ENCODE measurements at places on chromosomes 12 and 14.

- no peak for DNase-seq
Observed at GRCh38 chr12:66665435-66665985, 13.4 kb downstream of the GRIP1 start.

DNA sequence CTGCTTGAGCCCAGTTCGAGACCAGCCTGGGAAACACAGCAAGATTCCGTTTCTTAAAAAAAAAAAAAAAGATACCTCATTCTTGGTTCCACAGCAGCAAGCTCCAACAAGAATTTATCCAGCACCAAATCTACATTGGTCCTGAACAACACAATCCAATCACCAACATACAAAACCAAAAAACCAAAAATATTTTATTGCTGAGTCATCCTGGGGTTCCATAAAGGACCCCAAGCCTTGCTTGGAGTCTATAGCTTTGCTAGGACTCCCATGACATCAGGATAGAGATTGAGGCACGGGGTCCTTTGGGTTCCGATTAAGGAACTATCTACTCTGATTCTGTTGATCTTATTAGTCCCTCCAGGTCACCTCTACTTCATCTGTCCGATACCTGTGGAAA is 7.7 kb downstream of the OSGEP start:
- DNase-seq = no peak

DNA sequence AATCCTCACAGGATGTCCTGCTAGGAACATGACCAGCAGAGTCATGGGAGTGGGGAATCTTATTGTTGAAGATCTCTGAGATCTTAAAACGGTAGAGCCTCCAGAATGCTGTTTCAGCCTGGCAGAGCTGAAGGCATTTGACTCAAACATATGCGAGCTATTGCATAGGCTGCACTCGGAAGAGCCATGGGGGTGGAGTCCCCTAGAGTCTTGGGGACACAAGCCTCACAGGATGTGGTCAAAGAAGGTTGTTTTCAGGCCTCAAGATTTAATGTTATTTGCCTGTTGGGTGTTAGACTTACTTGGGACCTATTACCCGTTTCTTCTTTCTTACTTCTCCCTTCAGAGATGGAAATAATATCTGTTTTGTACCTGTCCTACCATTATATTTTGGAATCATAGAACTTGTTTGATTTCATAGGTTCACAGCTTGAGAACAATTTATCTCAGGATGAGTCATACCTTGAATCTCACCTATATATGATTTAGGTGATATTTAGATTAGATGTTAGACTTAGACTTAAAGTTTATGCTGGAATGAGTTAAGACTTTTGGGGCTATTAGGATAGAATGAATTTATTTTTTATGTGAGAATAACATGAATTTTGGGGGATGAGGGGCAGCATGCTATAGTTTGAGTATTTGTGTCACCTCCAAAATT is 172.2 kb upstream of the ATP2B1 start:
- no peak for DNase-seq

GRCh38 chr14:72753044-72753710 is 140.7 kb downstream of the DPF3 start:
- DNase-seq = no peak

DNA sequence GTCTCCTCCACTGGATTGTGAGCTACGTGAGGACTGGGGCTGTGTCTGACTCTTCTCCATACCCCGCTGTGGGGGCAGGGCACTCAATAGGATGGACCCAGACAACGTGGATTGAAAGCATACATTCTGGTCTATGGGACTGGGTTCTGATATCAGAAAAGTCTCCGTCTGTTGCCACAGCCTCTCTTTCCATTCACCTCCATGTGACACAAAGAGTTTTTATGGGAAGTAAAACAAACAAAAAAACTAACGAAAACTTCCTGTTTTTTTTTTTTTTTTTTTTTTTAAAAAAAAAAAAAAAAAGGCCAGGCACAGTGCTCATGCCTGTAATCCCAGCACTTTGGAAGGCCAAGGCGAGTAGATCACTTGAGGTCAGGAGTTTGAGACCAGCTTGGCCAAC is 44.7 kb downstream of the SLC8A3 start:
- no peak for DNase-seq

DNA sequence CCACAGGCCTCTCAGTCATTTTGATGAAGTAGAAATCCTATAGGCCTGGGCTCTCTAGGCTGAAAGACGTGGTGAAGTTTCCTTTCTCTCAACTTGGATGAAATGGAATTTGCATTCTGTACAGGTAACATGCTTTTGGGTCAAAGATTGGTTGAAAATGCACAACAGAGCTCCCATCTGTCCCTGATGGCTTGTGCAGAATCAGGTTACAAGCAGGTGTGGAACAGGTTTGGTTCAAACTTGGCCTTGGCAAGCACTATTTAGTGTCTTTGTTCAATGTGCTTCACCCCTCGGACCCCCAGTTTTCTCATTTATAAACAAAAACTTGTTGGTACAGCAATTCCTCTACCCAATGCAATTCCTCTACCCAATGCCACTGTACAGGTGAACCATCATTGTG is 1493.0 kb downstream of the AACS start:
- no peak for DNase-seq

DNA sequence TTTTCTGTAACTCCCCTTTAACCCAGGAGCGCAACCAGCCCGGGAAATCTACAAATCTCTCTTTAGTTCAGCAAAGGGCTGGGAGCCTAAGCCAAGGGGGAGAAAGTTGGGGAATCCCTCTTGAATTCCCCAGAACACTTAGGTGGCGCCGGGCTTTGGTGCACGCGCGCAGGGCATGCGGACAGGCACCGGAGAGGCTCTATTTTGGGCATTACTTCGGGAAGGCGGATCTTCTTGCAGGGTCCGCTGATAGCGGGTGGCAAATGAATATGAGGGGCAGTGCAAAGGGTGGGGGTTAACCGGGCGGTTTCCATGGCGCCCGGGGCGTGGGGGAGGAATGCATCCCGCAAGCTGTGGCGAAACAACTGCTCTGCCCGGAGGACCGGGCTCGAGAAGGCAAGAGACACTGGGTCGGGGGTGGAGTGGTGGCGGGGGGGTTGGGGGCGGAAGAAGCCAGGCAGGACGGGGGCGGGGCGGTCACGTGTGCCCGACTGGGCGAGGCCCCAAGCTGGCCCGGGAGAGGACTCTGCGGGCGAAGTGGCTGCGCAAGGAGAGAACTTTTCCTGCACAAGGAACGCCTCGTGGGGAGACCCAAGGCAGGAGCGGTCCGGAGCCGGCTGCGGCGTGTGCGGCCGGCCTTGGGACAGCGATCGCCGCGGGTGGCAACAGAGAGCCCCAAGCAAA is at the start of gene FLVCR2:
Gene FLVCR2 (plus strand): TSS at position 519 of the 684 bp plus-strand sequence. CDS start 353 bp downstream, outside the sequence.
- DNase-seq = peak; percentile 84

- no peak for DNase-seq
Observed at GRCh38 chr12:58961906-58962305, 41.6 kb upstream of the LRIG3 start.

- no peak for DNase-seq
Observed at GRCh38 chr14:104401785-104402184, 177.8 kb upstream of the C14orf180 start.

- DNase-seq = no peak
Observed at GRCh38 chr12:11840366-11840765, 190.9 kb downstream of the ETV6 start.

DNA sequence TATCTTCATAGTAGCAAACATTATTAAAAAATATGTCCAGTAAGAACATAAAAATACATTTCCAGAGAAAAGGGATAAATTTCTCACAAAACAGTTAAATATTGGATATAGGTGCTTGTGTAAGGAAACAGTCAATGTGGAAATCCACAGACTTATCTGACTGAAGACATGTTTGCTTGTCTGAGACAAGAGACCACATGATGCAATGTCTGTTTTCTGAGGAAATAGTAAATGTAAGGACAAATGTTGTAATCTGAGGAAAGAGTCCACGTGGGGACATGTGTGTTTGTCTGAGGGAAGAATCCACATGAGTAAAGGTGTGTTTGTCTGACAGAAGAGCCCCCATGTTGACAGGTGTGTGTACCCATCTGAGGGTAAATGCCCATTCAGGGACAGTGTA is 1093.2 kb downstream of the TMEM121 start:
- DNase-seq = no peak

DNA sequence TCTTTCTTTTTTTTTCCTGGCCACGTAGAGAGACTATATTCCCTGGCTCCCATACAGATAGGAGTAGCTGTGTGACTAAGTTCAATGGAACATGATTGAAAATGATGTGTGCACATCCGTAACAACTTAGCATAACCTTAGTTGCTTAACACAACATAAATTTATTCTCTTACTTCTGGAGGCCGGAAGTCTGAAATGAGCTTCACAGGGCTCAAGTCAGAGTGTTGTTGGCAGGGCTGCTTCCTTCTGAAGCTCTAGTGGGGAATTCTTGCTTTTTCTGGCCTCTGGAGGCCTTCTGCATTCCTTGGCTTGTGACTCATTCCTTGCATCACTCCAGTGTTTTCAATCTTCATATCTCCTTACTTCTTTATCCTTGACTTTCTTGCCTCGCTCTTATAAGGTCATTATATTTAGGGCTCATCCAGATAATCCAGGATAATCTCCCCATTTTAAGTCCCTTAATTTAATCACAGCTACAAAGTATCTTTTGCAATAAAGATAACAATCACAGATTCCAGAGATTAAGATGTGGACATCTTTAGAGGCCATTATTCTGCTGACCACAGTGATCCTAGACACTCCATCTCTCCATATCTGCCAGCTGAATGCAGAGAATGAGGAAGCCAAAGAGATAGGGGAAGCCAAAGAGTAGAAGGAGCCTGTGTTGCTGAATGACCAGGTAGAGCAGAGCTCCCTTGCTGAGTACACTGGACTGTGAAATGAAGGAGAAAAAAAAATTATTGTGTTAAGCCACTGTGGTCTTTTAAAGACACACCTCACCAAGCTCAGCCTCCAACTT is 21.0 kb upstream of the SNX6 start:
- DNase-seq = no peak

- DNase-seq = peak; percentile 86
Observed at GRCh38 chr14:49586673-49587460, 687 bp upstream of the RPS29 start.

DNA sequence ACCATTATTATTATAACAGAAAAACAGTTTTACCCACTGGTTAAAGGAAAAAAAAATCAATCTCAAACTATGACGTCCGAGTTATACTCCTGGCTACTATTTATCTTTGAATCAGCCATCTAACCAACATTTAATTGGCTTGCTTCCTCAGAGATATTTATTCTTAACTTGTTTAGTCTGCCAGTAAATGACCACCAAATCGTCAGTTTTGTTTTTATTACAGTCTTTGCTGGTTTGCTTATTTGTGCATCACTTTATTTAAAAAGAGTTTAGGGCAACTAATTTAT is 71.2 kb downstream of the RASSF8 start:
- no peak for DNase-seq

DNA sequence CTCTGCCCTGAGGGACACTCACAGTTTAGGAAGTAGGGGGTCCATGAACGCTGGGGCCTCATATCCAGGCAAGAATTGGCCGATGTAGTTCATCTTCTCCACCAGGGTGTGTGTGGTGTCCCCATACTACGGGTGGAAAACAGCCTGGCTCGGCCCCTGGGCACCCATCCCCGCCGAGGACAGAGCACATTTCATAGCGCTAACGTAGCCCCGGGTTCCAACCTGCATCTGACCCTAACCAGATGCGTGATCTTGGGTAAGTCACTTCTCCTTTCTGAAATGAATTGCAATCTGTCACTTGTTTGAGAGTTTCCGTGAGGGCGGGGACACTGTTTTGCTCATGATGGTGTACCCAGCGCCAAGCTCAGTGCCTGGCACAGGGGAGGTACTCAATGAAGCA is 9.0 kb downstream of the HPD start:
- DNase-seq = no peak

Measured in tongue (tissue), 3 donors.